ENCODE measurements at places on chromosomes 5 and 9.

DNA sequence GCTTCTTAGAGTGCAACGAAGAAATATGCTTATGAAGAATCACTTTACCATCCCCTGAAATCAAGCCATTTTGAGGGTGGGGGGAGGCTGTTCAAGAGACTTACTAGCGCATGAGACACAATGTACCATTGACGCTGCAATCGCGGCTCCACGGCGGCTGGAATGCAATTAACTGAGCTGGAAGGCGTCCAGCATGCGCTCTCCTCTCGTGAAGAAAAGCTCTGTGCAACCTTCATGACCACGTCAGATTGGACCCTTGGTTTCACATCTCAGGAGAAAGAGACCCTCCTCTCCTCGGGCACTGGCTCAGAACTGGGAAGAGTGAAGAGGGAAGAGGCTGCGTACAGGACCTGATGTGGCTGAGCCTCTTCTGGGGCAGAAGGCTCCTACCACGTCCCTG lies 138.5 kb upstream of the IRX2 start:
- DNase-seq = no peak

GRCh38 chr5:22844155-22844554 lies 9.0 kb downstream of the CDH12 start:
- no peak for DNase-seq

DNA sequence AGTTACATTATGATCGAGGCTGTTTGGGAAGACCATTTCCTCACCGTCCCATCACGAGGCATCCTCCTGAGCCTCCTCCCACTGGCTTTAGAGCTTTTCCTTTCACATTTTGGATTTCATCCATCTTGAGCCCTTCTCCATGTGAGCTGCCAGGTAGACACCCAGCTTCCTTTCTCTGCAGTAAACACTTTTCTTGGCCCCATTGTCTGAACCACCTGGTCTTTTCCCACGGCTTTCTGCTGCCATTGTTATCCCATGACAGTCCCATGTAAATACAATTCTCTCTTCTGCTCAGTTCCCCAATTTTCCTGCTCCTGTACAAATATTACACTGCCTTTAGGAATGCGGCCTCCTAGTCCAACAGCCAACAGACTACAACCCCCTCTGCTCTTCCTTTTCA lies 24.1 kb downstream of the UBE2QL1 start:
- DNase-seq = no peak

DNA sequence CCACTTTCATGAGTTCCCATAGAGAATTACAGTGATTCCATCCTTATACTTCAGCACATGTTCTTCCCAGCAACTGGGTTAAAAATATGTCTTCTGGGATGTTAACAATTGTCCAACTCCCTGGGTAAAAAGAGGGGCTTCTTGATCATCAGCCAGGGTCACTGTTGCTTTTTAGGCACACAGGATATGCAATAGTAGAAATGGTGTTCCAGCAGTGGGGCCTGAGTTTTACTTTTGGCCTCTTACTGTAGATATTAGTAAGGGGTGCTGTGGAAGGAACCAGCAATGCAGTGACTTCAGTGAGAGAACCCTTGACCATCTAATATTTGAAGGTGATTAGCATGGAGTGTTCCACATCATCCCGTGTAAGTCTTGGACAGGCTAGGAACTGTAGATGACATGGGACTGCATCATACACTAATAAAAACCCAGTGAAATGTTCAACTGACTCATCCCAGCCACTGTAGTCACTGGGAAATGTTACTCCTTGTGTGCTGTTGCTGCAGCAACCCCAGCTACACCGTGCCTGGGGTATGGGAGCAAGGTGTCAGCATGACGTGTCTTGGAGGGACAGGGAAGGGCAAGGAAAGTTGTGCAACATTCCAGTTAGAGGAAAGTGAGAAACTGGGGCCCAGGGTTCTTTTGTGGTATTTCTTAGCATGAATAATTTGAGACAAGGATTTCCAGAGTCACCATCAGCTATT lies 610.9 kb downstream of the RAB3C start:
- DNase-seq = peak; percentile 98

DNA sequence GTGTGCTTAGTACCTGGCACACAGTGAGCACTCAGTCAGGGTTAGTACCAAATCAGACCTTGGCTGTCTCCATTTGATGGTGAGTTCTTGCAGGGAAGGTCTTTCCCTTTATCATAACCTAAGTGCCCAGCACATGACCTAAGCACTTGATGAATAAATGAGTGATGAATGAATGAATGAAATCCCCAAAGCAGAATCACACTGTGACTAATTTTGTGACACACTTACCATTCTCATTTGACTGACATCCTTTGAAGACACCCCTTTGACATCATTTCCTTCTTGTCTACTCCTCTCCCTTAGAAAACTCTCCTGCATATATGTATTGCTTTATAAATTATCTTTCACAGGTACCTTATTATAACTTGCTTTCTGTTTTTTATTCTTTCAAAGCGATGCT lies 130.2 kb upstream of the ELL2 start:
- no peak for DNase-seq

GRCh38 chr5:126464016-126464415 lies 40.8 kb downstream of the GRAMD2B start:
- no peak for DNase-seq

DNA sequence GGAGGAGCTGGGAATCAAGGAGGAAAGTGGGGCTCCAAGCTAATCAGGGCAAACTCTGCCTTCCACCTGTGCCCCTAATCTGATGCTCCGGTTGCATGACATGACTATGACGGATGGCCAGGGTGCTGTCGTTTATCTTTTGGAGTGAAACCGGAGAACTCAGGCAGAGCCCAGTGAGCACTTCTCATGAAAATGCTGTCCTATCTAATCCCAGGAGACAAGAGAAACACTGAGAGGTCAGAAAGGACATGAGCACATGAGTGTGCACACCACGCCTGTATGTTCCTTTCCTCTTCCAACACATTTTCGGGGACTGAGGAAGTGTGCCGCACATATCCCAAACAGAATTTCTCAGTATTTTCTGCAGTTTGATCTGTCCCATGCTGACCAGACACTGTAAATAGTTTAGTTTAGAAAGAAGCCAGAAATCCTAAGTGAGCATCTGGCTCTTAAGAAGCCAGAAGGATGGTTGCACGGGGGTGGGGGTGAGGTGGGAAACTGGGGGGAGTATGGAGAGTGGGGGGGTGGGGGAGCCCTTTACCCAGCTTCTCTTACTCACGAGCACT lies 217.1 kb downstream of the TSSK1B start:
- DNase-seq = no peak

DNA sequence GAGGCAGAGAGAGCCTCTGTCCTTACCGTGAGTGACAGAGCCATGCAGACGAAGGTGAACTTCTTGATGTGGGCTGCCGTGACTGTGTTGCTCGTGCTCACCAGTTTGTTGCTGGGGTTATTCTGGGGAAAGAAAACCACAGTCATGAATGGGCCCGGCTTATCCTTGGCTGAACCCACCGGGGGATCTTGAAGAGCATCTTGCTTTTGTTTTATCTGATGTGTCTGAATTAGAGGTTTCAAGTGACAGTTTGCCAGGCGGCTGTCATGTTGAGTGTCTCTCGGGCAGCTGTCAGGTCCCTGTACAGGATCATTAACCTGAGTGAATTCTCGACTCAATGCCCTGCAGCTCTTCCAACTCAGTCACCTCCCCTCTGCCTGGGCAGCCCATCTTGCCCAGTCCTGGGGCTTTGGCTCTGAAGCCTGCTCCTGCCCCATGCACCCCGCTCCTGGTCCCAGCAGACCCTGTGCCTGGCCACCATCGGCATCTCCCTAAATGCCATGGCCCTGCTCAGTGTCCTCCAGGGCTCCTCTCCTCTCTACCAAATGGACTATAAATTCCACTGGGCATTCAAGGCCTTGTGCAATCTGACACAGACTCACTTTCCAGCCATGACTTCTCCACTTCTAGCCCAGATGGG lies 77.4 kb downstream of the OTULIN start:
- no peak for DNase-seq

- no peak for DNase-seq
Measured at GRCh38 chr5:157914151-157914788, 55.3 kb upstream of the CLINT1 start.

GRCh38 chr9:35609001-35609819 lies 4.1 kb downstream of the TESK1 start:
- peak; percentile 53 for DNase-seq

DNA sequence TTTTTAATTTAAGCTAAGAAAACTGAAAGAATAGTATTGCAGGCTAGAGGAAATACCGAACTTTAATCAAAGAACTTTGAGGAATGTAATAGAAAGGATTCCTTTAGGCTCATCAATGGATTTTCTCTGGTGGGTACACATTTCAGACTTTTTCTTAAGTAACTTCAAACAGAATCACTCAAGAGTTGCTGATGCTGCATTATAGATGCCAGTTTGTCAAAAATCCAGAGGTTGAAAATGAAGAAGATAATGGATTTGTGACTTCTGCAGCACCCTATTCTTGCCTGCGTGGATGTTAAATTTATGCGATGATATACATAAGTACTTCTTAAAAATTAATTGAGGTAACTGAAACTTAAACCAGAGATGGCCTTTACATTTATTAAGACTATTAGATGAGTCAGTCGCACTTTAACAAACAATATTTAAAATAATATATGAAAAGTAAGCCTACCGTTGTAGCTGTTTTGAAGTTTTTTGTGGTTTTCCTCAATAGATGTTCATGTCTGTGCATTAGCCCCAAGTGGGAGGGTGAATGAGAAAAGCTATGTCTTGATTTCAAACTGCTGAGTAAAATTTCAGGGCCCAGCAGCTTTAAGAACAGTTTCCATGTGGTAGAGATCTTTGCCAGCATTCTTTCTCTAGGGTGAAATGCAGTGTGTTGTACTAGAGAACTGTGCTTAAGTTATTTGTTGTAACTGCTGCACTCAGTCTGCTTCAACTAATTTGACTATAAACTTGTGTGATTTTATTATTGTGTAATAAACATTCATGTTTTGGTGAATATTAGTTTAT lies at the start of gene OGN:
TSS of gene OGN (minus strand) at position 537 of the 795 bp plus-strand sequence. CDS start 1,171 bp downstream, outside the sequence.
- no peak for DNase-seq

DNA sequence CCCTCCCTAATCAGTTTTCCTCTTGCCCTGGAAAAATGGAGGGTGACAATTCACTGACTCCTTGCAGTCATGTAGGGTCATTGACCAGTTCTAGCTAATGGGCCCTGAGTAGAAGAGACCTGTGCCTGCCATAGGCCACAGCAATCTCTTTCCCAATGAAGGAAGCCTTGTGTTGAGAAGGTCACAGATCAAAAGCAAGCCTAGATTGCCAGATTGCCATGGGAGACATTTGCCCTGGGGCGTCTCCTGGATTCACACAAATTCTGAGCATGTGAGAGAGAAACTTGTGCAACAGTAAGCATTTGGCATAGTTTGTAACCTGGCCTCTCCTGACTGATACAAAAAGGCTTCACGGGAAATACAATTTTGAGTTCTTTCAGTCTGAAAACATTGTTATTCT lies 148.0 kb downstream of the NUDT12 start:
- DNase-seq = no peak

DNA sequence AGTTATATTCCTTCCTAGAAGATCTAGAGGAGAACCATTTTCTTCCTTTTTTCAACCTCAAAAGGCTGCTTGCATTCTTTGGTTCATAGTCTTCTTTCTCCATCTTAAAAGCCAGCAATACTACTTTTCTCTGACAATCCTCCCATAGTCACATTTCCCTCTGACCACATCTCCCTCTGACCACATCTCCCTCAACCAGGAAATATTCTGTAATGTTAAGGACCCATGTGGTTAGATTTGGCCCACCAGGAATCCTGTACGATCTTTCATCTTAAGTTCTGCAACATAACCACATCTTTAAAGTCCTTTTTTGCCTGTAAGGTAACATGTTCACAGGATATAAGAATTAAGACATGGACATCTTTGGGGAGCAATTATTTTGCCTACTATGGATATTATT lies 179.4 kb upstream of the SPEF2 start:
- DNase-seq = no peak

DNA sequence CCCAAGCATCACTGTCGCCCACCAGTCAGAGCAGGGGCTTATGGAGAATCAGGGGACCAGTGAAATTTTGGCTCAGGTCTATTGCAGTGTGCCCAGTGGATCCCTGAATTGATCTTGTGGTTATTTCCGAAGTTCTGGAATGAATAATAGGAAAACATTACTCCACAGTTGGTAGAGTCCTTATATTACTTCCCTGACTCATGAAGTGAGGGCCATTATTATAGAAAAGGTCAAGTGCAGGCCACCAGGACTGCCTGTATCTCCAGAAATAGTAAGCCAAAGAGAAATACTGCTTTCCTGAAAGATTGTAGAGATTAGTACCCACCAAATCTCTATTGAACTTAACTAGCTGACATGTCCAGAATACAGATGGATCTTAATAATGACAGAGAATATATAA lies 335.0 kb downstream of the NPR3 start:
- no peak for DNase-seq

- no peak for DNase-seq
Measured at GRCh38 chr5:115770466-115770865, 46.0 kb downstream of the CDO1 start.

GRCh38 chr9:134214386-134214765 lies 50.0 kb upstream of the RNU6ATAC start:
- DNase-seq = no peak

DNA sequence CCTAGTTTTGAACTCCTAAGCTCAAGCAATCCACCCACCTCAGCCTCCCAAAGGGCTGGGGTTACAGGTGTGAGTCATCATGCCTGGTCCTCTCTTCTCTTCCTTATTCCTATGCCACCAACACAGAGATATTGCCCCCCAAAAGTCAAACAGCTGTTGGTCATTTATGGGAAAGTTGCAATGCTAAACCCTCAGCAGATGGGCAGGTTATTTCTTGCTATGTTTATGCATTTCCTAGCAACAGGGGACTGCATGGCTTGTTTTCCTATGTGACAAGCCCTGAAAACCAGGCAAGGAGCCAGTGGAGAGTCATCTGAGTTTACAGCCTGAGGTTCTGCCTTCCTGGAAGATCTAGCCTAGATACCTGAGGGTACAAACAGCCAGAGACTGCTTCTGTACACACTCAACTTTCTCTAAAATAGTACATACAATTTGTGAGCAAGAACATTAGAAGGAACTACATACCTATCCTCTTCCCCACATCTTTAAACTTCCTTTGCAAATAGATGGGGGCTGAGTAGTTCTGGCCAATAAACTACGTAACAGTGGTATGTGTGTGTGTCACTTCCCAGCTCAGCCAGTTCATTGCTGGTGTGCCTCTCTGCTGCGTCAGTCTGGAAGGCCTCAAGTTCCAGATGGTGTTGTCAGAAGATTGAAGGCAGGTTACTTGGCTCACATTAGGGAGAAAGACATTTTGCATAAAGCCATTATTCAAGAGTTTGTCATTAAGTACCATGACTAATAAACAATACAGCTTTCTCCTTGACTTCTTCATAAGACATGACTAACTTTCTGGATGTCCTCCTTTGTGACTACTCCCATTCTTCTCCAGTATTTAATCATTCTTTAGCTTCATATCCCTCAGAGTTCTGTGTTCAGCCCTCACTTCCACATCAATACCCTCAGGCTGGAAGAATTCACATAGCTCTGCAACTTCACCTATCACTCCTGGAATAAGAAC lies 65.3 kb downstream of the CSNK1A1 start:
- peak; percentile 99 for DNase-seq

- no peak for DNase-seq
Measured at GRCh38 chr5:179166886-179167841, 107.0 kb downstream of the ZNF354C start.

GRCh38 chr5:126998201-126998631 lies 32.1 kb downstream of the MARCHF3 start:
- DNase-seq = peak; percentile 60

- DNase-seq = no peak
Measured at GRCh38 chr9:125561509-125562148, 145.4 kb downstream of the MAPKAP1 start.
